ENCODE measurements at places on chromosomes 11 and 22.

DNA sequence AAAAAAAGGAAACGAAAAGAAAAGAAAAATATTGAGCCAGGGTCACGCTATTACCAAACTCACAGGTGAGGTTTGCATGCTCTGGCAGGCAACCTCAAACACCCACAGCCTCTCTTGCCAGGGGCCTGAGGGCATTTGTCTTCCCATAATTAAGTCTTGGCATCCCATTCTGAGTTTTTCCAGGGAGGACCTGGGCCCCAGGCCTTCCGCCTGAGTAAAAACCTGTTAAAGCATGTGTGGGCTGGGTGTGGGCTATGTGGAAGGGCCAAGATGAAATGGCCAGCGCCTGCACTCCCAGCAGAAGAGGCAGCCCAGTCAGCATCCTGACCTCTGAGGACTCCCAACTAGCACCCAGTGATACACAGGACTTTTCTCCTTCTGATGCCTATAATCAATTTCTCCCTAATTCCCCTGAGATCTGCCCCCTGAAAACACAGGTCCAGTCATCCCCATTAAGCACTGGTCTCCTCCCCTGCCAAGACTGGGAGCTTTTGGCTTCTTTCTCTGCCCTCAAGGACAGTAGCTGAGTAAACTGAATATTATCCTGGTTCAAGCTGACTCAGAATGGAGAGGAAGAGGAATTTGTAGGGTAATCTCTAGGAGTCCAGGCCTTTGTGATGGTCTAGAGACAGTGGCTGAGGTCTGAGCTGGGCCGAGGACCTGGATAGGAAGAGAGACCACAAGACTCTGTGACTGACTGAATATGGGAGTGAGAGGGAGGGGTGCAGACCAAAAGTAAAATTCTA, 35.6 kb upstream of the ACER3 start:
- no peak for DNase-seq

DNA sequence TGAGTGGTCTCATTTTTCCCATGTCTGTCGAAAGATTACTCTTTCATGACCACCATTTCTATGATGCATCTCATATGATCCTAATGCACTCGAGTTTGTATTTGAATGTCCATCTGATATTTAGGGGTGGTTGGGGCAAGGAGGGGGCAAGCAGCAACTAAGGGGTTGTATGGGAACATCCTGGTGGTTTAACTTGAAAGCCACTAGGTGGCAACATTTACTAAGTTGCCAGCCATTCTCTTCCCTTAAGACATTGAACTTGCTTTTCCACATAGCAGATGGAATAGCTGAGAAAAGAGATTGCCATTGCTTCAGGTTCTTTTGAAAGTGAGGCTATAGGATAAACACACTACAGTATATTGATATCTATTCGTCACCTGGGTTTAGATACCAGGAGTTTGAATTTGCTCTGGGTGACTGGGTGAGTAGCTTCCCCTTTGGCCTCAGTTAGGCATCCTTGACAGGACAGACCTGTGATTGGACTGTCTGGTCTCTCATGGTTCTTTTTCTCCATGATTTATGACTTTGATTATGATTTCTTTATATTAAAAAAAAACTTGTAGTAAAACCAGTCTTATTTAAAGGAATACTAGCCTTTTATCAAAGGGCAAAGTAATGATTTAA, 32.4 kb downstream of the NF2 start:
- no peak for DNase-seq

DNA sequence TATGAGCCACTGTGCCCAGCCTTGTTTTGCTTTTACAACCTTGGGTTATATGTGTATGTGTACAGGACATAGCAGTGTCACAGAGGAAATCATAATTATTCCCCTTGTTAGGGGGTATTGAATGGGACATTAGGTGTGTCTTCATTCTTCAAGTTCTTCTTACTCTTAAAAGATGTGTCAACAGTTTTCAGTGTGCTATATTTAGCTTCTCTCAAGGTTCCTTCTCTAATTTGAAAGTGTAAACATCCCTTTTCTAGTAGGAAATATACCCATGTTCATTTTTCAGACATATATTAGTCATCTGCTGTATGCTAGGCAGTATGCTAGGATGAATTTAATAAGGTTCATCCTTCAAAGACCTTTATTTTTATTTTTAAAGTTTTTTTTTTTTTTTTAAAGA, 17.1 kb downstream of the PCF11 start:
- DNase-seq: no peak

DNA sequence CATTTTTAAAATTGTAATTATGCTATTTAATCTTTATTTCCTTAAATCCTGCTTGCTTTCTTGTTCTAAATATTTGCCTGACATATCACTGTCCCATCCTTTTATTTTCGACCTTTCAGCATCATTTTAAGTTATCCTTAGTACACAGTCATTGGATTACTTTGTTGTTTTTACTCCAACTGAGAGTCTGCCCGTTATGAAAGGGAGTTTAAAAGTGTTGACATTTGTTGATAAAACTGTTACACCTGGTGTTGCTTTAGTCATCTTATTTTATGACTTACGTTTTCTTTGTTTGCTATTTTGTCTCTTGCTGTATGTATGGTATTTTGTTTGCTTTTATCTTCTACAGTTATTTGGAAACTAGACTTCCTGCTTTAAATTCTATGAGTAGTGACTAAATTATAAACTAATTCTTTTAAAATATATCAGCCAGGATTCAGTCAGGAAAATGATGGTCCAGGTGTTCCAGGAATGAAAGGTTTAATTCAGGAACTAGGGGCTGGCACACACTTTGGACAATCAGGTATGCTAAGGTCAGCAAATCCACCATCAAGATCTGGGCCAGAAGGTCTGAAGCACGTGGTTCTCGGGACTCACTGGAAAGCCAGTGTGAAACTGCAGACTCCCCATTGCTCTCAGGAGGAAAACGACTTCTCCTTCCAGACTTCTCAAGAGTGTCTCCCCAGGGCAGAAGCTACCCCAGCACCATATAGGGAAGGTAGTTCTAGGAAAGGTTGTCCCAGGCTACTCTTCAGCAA, 86.0 kb downstream of the RASSF10 start:
- DNase-seq: no peak

- DNase-seq: no peak
Observed at GRCh38 chr11:67392183-67392715, 463 bp downstream of the RAD9A start.

- DNase-seq: no peak
Observed at GRCh38 chr11:19646308-19646707, 66.3 kb upstream of the NAV2 start.

GRCh38 chr11:79018371-79018849, 422.4 kb downstream of the TENM4 start:
- no peak for DNase-seq

DNA sequence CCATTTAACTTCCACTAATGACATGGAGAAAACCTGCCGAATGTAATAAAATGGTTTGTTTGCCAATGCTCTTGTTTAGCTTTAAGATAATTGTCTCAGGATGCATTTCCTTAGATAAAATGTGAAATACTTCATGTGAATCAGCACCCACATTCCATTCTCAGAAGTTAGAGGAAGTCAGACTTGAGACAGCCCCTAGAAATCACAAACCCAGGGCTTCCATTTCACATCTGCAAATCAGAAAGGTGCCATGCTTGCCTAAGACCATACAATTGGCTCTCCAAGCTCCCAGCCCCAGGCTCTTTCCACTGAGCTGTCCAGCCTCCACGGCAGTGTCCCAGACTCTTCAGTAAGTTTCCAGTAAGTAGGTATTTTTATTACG, 35.6 kb upstream of the ADORA2A start:
- DNase-seq: no peak

DNA sequence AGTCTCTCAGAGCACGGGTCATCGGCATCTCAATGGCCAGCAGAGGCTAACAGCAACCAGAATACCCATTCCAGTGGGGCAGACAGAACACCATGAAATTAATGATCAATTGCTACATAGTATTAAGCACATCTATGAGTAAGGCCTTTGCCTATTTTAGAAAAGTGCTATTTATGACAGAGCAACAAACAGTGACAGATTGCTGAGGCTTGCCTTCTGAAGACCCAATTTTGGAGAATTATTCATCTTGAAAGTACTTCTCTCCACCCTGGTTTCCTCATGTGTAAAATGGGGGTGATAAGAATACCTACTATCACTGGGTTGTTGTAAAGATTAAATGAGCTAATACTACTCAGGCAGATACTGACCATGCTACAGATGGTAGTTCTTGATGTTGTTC, 232.7 kb downstream of the TENM4 start:
- no peak for DNase-seq

DNA sequence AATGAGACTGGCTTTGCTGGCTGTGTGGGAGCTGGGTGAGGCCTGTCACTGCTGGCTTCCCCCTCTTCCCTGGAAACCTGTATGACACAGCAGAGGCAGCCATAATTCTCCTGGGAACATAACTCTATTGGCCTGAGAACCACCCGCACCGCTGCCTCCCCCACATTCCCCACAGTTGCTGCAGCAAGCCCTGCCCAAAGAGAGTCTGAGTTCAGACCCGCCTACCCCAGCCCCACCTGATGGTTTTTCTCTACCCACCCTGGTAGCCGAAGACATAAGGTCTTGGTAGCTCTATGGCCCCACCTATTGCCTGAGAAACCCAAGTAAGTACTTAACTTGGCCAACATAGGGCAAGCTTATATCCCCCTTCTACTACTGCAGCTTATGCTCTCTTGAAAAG, 174.8 kb downstream of the C11orf91 start:
- no peak for DNase-seq

DNA sequence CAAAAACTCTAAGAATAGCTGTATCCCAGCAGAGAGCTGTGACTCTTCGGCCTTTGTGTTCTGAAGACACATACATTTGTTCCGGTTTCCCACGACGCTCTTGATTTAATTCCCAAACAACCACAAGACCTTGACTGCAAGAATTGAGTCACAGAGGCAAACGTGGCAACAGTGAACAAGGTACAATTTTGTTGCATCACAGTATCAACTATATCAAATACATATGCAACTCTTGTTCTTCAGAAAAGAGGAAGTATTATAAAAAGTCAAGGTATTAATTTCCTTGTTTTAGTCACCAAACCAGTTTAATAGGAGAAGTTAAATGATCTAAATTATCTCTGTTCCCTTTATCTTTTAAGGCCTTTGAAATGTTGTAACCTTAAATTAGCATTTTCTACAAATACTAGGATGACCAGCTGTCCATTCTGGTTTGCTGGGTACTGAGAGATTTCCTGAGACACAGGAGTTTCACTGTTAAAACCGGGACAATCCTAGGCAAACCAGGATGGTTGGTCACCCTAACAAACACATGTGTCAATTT, 11.1 kb downstream of the HPS5 start:
- DNase-seq: no peak

- DNase-seq: no peak
Observed at GRCh38 chr22:25406510-25407210, 157.8 kb upstream of the GRK3 start.

DNA sequence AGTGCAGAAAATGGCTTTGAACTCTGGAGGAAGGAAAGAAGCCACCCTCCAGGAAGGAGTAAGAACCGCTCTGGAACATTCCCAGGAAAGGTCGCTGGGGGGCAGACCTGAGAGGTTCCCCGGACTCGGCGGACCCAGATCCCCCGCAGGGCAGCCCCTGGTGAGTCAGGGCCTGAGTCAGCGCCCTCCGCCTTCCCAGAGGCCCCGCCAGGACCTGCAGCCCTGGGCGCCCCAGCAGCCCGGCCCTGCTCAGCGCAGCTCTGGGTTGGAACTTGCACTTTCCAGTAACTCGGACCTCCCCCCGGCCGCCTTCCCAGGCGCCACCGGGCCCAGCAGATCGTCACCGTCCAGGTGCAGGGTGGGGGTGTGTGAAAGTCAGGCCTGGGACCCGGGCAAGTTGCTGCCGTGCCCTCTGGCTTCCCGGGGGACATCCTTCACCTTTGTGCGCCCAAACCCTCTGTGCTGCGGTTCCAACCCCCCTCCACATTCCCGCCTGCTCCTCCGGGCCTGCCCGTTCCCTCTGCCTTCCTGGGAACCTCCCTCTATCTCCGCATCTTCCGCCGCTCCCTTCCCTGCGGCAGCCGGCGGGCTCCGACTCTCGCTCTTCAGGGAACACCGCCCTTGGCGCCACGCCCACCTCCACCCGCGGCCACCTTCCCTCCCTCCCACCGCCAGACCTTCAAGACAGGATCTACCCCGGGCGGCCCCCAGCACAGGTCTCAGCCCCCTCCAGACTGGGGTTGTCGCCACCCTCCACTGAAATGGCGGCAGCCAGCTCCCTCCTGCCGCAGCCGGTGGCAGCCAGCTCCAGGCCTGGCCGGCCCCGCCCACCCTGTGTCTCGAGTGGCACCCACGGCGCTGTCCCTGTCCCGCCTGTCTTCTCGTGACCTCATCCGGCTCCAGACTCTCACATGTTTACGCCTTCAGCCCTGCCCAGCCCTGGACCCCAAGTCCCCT, 36.8 kb upstream of the WNT7B start:
- peak; percentile 95 for DNase-seq

- no peak for DNase-seq
Observed at GRCh38 chr22:37816543-37817180, 6.5 kb upstream of the GALR3 start.

DNA sequence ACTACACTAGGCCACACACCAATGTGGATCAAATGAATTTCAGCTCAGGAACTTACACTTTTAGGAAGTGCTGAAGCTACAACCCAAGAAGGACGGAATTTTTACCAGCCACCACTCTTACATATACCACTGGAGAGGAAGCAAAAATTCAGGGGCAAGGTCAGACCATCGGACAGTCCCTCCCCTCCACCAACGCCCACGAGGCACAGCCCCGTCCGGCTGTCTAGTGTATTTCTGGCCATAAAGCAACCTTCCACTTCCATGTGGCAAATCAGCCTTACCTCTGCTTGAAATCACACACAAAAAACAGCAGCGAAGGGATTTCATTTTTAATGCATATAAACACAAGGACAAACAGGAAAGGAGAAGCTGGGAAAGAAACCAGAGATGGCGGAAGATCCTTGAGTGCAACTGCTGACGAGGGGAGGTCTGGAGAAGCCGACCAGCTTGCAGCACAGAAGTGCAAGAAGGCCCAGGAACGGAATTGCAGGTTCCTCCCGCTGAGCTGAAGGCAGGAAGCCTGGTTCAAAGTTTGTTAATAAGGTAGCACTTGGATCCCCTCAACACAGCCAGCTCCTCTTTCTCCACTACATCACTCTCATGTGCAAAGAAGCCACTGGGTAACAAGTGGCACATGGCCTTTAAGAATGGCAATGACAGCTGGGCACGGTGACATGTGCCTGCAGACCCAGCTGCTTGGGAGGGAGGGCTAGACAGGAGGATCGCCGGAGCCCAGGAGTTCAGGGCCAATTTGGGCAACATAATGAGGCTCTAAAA, 71.5 kb downstream of the SHANK2 start:
- no peak for DNase-seq
